Esophagus (tissue), 2 donors: ENCODE measurements at places on chromosomes 6 and 20. TPM values are rescaled to one million over a fixed set of nuclear protein-coding genes. Genes with fewer than 3 reads are reported as not detected.

The WFDC10B gene
- 0.07 TPM for polyA plus RNA-seq

The SLC16A10 gene
- polyA plus RNA-seq, result 0.41 TPM

The MRPS18A gene
- 70.0 TPM for polyA plus RNA-seq

The JPH2 gene
- polyA plus RNA-seq, result 4.2 TPM

The MCCD1 gene
- not detected for polyA plus RNA-seq

The RAB44 gene
- polyA plus RNA-seq, result 0.37 TPM
